ENCODE measurements at places on chromosomes 6 and 20.
A peak's percentile ranks its signal among the peaks of the same experiment; 100 is the strongest.

GRCh38 chr6:4962905-4963304, 40.9 kb downstream of the RPP40 start:
- no peak overlapping the region for H3K27ac ChIP-seq
- no peaks in the 10 kb centered on the region for H3K27me3 ChIP-seq
- DNase-seq, result no peak
- H3K4me3 ChIP-seq, result no peak overlapping the region
- H3K36me3 ChIP-seq, result no peaks in the 10 kb centered on the region

GRCh38 chr6:2632976-2633584, 117.6 kb downstream of the MYLK4 start:
- peaks cover 11% of the 10 kb centered on the region for H3K4me1 ChIP-seq
- H3K4me3 ChIP-seq, result no peak overlapping the region
- no peaks in the 10 kb centered on the region for H3K36me3 ChIP-seq

- no peak for DNase-seq
- no peaks in the 10 kb centered on the region for H3K27me3 ChIP-seq
Measured at GRCh38 chr20:4720977-4721349, 746 bp upstream of the PRND start.

DNA sequence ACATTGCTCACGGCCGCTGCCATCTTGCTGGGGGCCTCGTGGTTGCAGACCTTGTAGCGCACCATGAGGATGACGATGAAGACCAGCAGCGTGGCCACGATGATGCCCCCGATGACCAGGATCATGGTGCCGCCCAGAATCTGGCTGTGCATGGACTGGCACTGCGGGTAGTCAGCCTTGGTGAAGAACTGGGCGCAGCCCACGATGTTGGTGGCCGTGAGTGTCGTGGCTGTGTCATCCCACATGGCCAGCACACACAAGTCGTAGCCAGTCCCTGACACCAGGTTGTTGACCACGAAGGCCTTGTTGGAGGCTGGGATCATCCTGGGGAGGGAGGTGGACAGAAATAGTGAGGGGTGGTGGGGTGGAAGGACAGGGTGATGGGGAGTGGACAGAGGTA, 194.6 kb downstream of the LRFN2 start:
- no peak overlapping the region for H3K27ac ChIP-seq
- no peak for DNase-seq
- no peaks in the 10 kb centered on the region for H3K27me3 ChIP-seq
- H3K4me1 ChIP-seq, result peaks cover 41% of the 10 kb centered on the region

GRCh38 chr6:170021579-170021978, 269.3 kb downstream of the DLL1 start:
- H3K4me3 ChIP-seq, result no peak overlapping the region
- no peaks in the 10 kb centered on the region for H3K36me3 ChIP-seq
- DNase-seq, result no peak
- no peaks in the 10 kb centered on the region for H3K4me1 ChIP-seq

DNA sequence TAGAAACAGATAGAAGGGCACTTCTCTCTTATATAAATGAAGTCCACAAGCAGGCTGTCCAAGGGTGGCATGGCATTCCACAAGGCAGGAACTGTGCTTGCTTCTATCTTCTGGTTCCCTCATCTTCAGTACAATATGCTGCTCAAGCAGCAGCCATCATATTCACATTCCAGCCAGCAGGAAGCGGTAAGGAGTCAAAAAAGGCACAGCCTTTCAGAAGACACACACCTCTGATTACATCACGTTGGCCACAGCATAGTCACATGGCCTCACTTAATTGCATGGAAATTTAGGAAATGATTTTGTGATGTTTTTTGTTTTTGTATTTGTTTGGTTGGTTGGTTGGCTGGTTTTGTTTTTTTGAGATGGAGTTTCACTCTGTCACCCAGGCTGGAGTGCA, 19.0 kb downstream of the REM1 start:
- H3K27ac ChIP-seq, result no peak overlapping the region
- H3K36me3 ChIP-seq, result no peaks in the 10 kb centered on the region

- no peak for DNase-seq
- peaks cover 52% of the 10 kb centered on the region for H3K4me1 ChIP-seq
- no peak overlapping the region for H3K27ac ChIP-seq
- H3K4me3 ChIP-seq, result no peak overlapping the region
- H3K36me3 ChIP-seq, result no peaks in the 10 kb centered on the region
Measured at GRCh38 chr6:157226026-157226625, 97.2 kb downstream of the TMEM242 start.

GRCh38 chr20:23456409-23456808, 3.7 kb upstream of the CST11 start:
- H3K27ac ChIP-seq, result peak overlapping the region; percentile 85
- DNase-seq, result peak; percentile 10
- H3K4me1 ChIP-seq, result peaks cover 19% of the 10 kb centered on the region

- no peak overlapping the region for H3K27ac ChIP-seq
- no peak overlapping the region for H3K4me3 ChIP-seq
- no peak for DNase-seq
- H3K4me1 ChIP-seq, result no peaks in the 10 kb centered on the region
- no peaks in the 10 kb centered on the region for H3K27me3 ChIP-seq
- no peaks in the 10 kb centered on the region for H3K36me3 ChIP-seq
Measured at GRCh38 chr20:59350330-59351156, 50.1 kb downstream of the EDN3 start.

DNA sequence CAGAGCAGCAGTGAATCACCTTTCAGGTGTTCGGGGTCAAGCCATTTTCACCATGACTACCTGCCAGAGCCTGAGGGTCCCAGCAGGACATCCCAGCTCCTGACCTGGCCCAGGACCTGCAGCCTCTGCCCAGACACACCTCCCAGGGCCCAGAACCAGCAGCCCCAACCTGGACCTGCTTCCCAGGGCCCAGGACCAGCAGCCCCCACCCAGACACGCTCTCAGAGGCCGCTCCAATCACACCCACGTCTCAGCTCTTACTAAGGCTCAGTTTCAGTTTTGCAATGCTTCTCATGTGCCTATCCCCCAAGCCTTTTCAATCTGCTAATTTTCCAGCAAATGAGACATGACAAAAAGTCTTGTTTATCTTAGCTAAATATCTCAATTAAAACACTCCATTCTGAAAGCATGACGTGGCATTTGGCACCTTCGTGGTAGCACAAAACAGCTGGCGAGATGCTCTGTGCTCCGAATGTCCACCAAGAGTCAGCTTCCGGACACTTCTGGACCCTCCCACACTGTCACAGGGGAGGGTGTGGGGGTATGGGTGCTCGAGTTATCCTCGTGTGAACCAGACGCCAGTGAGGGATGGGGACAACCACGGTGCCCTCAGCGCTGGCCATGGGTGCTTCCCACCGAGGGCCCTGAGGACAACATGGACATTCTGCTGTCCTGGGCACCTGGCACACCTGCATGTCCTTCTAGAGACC, 253.2 kb downstream of the DLL1 start:
- H3K27me3 ChIP-seq, result no peaks in the 10 kb centered on the region
- no peak overlapping the region for H3K4me3 ChIP-seq
- no peaks in the 10 kb centered on the region for H3K4me1 ChIP-seq
- no peaks in the 10 kb centered on the region for H3K36me3 ChIP-seq
- no peak for DNase-seq
- H3K27ac ChIP-seq, result no peak overlapping the region

DNA sequence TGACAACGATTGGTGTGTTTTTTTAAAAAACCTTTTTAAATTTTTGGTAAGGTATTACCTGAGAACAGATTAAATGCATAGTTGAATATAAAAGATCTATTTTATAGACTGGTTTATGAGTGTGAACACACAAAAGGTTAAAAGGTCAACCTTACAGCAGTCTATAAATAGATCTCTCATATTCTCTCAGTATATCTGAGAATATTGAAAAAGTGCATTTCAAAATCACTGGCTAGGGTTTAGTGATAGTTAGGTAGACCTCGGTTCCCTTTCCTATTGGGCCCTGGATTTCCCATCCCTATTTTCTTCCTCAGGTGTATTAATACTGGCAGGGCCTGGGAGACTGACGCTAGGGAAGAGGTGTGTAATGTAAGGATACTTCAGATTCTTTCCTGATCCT, 723 bp upstream of the ZNF451 start:
- H3K4me3 ChIP-seq, result peak overlapping the region; percentile 40
- no peak for DNase-seq
- H3K27ac ChIP-seq, result no peak overlapping the region
- no peaks in the 10 kb centered on the region for H3K36me3 ChIP-seq
- H3K27me3 ChIP-seq, result no peaks in the 10 kb centered on the region

DNA sequence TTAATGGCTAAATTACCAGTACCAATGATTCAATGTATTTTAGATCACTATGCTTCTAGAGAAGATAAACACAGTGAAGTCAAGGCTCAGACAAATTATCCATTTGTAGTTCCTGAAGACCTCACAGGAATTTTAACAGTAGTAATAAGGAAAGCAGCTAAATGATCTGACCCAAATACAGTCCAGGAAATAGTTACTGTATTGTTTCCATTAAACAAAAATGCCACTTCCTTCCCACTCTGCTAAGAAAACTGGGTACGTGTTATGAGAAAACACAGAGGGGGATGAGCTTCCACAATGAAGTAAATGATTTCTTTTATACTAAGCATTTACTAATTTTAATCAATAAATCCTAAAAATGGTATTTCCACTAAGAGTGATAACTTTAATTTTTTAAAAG, 127.9 kb downstream of the CDK19 start:
- no peaks in the 10 kb centered on the region for H3K36me3 ChIP-seq
- no peak overlapping the region for H3K27ac ChIP-seq
- DNase-seq, result no peak
- peaks cover 25% of the 10 kb centered on the region for H3K4me1 ChIP-seq
- H3K4me3 ChIP-seq, result no peak overlapping the region

- H3K36me3 ChIP-seq, result no peaks in the 10 kb centered on the region
- no peaks in the 10 kb centered on the region for H3K27me3 ChIP-seq
- H3K4me1 ChIP-seq, result no peaks in the 10 kb centered on the region
- H3K4me3 ChIP-seq, result no peak overlapping the region
- no peak for DNase-seq
Measured at GRCh38 chr6:98230250-98230649, 604.1 kb upstream of the POU3F2 start.

DNA sequence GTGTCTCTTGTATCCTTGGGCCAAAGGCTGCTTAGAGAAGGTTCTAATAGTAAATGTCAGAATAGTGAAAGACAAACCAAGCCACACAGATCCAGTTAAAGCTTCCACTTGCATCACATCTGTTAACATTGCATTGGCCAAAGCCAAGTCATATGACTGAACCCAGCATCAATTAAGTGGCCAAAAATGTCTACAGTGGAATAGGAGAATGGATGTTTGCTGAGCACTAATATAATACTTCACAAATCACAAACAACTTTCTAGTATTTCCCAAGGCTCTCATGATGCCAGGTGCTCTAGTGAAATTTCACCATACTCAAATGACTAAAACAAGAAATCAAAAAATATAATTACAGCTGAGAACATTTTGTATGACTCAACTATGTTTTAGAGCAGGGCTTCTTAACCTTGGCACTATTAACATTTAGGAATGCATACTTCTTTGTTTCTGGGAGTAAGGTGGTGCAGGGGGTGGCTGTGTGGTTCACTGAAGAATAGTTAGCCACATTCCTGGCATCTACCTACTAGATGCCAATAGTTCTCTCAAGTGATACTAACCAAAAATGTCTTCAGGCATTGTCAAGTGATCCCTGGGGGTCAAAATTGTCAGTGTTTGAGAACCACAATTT, 148.0 kb upstream of the SPTLC3 start:
- H3K4me1 ChIP-seq, result no peaks in the 10 kb centered on the region
- H3K36me3 ChIP-seq, result no peaks in the 10 kb centered on the region
- DNase-seq, result no peak
- no peak overlapping the region for H3K4me3 ChIP-seq
- H3K27me3 ChIP-seq, result no peaks in the 10 kb centered on the region
- H3K27ac ChIP-seq, result no peak overlapping the region

DNA sequence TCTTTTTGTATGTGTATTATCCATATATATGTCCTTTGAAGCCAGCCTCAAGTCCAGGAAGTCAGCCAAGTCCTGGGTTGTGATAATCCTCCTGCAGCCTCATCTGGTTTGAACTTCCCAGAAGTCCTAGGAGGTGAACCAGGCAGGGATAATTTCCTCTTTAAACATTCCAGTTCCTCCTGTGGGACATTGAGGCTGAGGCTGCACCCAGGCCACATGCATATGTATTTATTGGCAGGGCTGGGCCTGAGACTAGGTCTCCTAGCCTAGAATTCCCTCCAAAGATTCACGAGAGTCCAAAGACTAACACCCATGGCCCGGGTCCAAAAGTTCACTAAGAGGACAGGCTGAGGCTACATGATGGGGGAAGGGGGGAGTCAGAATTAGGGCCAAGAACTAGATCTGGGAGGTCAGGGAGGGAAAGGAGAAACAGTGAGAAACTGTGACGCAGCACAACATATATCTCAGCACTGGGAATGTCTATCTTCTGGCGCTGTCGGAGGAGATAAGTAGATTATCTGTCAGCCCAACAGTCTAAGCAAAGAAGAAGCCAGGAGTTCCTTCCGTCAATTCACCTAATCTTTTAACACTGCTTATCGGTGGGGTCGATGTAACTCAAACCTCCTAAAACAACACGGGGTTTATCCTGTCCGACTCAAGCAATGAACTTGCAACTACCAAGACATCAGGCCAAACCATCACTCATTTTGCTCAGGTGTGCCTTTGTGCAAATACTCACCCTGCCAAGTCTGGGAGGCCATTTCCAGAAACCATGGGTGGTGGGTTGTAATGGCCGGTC, 43.3 kb downstream of the SNX5 start:
- DNase-seq, result no peak
- no peaks in the 10 kb centered on the region for H3K27me3 ChIP-seq
- no peaks in the 10 kb centered on the region for H3K4me1 ChIP-seq
- no peaks in the 10 kb centered on the region for H3K36me3 ChIP-seq
- no peak overlapping the region for H3K4me3 ChIP-seq

DNA sequence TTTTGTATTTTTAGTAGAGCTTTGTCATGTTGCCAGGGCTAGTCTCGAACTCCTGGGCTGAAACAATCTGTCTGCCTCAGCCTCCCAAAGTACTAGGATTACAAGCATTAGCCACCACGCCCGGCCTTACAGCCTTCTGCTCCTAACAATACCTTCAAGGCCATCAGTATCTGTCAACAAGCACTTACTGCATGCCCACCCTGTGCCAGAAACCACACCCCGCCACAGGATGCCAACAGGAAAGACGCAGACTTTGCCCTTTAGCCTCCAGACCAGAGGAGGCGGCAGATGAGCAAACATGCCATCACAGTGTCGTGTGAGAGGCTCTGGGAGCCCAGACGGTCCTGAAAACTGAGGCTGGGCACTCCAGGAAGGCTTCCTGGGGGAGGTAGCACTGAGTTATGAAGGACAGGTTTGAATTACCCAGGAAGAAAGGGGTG, 34.7 kb upstream of the TGM3 start:
- H3K4me3 ChIP-seq, result no peak overlapping the region
- DNase-seq, result no peak
- no peaks in the 10 kb centered on the region for H3K36me3 ChIP-seq
- no peak overlapping the region for H3K27ac ChIP-seq
